ENCODE measurements at places on chromosomes 3 and 15.

DNA sequence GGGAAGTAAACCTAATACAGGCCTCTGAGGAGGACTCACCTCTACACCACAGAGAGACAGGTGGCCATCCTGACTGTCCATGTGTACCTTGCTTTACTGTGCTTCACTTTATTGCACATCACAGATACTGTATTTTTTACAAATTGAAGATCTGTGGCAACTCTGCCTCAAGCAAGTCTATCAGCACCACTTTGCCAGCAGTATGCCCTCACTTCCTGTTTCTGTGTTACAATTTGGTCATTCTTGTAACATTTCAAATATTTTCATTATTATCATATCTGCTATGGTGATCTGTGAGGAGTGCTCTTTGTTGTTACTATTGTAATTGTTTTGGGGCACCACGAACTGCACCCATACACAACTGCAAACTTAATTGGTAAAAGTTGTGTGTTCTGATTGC, 78.0 kb downstream of the BBX start:
- DNase-seq: no peak

DNA sequence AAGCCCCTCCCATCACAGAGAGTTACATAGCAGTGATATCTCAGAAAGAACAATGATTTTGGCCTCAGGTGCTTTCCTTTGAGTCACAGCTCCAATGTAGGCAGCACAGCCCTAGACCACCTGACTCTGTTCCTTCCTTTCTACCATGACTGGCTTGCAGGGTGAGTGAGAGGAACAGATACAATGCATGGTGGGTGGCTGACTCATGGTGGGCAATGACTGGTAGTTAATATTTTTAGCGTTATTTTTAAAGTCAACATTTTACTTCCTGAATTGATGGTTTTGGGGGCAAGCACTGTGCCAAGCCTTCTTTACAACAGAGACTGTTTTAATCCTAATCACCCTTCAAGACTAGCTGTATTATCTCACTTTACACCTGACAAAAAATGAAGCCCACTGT, 32.8 kb upstream of the ST3GAL6 start:
- DNase-seq: no peak

DNA sequence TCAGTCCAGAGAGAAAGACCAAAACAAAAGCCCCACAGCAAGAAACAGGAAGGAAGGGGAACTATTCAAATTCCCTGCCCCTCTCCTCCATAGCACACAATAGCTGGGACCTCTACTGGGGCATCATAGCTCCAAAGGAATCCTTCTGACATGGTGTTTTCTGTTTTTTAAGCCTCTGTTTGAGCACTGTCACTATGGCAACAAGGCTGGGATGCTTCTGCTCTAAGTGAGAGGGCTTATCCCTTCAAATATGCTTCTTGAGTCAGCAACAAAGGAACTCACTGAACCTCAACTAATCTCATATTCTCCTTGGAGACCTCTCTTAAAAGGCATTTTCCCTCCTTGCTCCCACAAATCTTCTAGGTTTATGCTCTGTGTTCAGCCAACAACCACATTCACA, 40.5 kb downstream of the MYLK start:
- no peak for DNase-seq

DNA sequence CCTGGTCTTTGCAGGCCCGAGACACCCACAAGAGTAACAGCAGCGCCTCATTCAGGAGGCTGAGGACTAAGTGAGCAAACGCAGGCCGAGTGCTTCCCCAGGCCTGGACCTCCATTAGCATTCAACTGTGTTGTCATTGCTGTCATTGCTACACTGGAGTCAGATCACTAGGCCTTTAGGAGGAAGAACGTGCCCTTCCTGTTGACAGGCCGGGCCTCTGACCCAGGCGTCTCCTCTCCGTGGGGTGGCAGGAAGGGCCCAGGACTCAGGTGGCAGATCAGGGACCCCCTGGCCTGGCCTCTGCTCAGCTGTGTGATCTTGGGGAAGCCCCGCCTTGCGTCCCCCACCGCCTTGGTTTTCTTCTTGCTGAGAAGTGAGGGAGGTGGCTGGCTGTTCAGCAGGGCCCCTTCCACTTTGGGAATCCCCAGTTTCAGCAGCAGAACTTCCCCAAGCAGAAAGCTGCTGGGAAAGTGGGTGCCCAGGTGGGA, 19.1 kb downstream of the ZDHHC19 start:
- DNase-seq: no peak

DNA sequence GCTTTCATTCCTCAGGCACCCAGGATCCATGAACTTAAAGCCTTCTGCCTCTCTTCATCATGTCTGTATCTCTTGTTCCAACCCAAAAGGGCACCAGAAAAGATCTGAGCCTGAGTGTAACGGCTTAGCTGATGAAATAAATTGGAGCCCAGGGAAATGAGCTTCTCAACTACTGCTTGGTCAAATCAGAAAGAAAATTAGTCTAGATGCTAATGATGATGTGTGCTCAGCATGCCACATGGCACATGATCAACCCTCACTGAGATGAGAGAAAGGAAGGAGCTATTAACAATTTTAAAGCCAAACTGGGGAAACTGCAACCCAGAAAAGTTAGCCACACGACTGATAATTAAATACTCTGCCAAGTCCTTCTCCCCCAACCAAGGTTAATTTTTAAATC, 325.7 kb downstream of the CNTN3 start:
- DNase-seq: no peak

GRCh38 chr3:156535162-156535627, 19.7 kb downstream of the SSR3 start:
- DNase-seq: no peak

DNA sequence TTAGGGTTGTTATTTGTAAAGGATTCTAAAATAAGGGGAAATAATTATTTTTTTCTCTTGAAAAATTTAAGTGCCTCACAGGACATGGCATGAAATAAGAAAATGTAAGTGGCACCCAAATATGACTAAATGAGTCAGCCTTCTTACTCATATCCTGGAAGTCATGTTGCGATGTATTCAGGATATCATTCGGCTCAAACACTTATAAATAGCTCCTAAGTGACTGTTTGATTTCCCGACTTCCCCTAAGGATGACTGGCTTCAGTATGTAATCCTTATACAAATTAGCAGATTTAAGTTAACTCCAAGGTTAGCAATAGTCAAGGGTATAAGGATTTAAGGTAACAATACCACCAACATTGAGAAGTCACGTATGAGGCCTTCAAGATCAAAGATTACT, 57.3 kb upstream of the OSTN start:
- DNase-seq: no peak
